ENCODE measurements at places on chromosomes 12 and 14.

DNA sequence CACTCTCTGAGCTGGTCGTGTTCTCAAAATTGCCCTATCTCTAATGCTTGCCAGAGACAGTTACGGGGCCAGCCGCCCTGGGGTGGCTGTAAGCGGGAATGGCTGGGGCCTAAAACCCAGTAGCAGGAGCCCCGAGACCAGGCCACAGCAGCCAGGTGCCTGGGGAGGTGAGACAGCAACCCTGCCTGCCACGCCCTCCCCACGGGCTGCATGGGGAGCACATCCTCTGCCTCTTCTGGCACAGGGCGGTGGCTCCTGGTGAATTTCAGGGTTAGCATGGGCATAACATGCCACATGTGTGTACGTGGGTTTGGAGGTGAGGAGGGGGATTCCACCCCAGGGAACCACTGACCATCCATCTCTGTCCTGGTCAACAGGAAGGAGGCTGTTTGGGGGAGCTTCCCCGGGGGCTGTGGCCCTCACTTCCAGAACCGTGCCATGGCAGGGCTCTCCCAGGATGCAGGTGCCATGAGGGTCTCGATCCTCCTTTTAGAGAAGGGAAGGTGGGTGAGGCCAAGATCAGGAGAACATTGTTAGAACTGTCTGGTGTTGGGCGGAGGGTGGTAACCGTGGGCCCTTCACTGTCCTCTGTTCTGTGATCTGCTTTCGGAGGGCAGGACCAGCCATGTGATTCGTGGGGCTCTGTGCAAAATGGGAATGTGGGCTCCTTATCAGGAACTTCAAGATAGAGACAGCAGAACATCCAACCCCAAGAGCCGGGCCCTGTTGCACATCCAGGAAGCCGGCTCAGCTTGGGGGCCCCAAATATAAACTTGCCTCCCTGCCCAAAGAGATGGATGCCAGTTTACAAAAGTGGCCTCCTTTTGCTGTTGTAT is 312.2 kb upstream of the DIO3 start:
- DNase-seq: no peak

DNA sequence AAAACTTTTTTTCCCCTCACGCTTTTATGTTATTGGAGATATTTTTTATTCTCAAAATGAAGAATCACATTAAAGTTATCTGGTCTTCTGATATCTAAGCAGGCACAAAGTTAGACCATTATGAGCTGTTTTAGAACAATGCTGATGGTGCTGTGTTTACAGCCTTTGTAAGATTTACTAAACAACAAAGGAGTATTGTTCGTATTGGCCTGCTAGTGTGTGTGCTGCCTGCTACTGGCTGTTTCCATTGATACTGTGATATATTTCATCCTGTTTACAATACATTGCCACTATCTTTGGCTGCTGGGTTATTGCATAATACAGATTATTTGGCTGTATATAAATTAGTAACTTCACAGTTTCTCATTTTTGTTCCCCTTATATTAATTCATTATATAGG is 220.8 kb downstream of the ITPR2 start:
- no peak for DNase-seq

- no peak for DNase-seq
Measured at GRCh38 chr12:124852911-124853427, 10.7 kb downstream of the SCARB1 start.

GRCh38 chr14:87152693-87153092 is 840.3 kb downstream of the GALC start:
- no peak for DNase-seq

DNA sequence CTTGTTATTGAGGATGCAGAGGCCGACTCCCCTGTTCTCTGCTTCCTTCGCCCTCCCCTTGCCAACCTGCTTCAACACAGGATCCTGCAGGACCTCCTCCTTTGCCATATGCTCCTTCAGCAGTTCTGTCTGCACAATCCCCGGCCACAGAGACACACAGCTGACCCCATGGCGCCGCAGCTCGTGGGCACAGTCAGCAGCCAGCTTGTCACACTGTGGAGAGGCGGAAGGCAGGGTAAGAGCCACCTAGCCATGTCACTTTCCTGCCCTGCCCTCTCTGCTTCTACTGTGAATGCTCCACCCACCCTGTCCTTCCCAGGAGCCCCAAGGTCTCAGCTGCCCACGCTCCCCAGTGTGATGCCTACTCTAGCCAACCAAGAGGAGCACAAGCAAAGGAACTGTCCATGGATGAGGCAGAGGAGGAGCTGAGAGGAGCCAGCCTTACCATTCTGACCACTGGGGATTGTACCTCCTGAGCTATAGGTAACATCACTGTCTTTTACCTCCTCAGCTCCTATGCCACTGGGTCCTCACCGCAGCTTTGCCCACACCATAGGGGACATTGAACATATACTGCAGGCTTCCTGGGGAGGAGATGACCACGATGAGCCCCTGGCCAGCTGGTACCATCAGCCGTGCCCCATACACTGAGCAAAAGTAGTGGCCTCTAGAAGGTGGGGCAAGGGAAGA is 7.3 kb downstream of the DHRS1 start:
- DNase-seq: no peak

GRCh38 chr14:55142466-55142865 is 13.4 kb downstream of the LGALS3 start:
- DNase-seq: no peak

DNA sequence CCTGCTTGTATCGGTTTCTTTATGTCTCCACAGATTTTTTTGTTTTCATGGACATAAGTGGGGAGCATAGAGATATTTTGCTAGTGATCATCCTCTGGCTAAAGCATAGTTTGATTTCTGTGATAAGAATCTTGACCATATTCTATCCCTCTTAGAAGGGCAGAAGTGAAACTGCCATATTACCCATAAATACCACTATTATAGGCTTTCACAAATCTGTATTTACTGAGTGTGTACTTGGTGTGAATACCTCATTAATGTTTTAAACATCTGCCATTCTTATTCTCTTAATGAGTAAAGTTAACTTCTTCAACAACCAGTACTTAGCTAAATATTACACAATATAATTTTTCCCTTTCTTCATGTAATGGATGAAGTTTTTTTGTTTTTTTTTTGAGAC is 16.1 kb downstream of the WNK1 start:
- no peak for DNase-seq

DNA sequence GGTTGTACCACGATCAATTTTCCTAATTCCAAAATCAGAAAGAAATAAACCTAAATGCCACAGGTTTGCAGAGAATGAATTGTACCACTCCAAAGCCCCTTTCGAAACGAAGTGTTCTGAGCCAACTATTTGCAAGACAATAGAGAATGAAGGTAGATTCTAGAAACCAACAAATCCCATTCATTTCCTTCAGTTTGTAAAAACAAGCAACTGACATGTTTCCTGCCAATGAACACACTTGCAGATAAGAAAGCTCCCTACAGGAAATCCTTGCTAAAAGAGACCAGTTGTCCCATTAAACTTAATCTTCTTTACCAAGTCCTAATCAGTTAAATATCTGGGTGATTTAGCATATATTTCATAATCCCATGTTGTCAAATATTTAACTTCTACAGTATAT is 198.4 kb upstream of the FOXN3 start:
- no peak for DNase-seq

GRCh38 chr12:11431486-11431885 is 36.1 kb upstream of the PRB2 start:
- DNase-seq: no peak

- no peak for DNase-seq
Measured at GRCh38 chr12:124603100-124603541, 35.7 kb upstream of the NCOR2 start.

DNA sequence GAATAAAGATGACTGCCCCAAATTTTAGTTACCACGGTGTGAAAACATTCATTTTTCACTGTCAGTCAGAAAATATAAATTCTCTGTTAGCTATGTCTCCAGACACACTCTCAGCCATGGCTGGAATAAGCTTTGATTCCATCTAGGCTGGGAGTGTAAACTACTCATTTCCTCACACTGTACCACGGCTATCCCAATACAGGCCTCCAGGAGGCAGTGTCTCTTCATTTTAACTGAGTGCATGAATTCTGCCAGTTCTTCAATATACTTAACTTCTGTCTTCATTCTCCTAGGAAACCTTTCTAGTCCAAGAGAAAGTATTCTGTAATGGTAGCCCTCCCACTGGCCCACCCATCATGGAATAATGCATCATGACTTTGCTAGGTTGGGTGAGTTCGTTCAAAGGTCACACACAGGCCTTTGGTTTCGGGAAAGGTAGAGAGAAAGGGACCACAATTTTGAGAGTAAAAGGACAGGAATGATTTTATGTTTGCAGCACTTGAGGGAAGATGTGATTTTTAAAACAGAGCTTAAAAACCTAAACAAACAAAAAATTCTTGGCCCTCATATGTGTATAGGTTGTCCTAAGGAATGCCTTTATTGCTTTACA is 381.1 kb downstream of the SEC23A start:
- DNase-seq: no peak

DNA sequence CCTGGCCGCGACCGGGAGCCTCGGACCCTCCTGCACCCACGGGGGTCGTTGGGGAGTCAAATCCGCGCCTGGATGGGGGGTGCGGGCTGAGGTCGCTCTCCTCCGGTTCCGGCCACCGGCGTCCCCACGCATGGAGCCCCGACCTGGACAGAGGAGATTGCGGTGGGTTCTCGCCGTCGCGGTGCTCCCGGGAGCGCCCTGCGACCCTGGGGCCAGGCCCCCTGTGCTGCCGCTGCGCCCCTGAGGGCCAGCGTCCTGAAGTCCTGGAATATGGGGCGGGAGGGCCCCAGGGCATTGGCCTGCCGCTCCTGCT is 345 bp downstream of the ASPG start:
- DNase-seq: no peak

DNA sequence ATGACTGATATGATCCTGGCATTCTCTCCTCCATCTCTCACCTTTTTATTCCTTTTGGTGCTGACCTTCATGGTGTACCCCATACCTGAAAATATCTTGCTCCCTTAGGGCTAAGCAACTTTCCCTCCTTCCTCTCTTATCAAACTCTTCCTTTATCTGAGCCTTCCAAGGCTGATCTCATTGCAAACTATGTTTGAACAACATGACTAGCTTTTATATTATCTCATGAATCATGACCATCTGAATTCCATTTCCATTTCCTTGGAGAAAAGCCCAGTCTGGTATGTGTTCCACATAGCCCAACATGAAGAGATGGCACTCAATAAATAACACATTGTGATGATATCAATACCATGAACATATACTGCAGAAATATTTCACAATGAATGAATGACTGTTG is 111.6 kb downstream of the TSPAN8 start:
- DNase-seq: no peak

DNA sequence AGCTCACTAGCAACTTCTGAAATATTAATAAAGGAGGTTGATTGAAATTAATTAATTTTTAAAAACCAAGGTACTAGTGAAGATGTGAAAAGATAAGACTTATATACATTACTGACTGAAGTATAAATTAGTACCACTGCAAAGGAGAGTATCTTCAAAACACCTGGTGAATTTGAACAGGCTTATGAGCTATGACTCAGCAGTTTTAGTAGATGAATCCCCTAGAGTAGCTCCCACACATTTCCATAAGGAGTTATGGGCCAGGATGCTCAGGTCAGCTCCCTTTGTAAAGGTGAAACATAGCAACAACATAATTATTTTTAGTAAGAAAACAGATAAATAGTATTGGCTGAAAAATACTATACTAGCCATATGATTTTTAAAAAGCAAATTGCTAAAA is 218.6 kb downstream of the SYT1 start:
- no peak for DNase-seq

DNA sequence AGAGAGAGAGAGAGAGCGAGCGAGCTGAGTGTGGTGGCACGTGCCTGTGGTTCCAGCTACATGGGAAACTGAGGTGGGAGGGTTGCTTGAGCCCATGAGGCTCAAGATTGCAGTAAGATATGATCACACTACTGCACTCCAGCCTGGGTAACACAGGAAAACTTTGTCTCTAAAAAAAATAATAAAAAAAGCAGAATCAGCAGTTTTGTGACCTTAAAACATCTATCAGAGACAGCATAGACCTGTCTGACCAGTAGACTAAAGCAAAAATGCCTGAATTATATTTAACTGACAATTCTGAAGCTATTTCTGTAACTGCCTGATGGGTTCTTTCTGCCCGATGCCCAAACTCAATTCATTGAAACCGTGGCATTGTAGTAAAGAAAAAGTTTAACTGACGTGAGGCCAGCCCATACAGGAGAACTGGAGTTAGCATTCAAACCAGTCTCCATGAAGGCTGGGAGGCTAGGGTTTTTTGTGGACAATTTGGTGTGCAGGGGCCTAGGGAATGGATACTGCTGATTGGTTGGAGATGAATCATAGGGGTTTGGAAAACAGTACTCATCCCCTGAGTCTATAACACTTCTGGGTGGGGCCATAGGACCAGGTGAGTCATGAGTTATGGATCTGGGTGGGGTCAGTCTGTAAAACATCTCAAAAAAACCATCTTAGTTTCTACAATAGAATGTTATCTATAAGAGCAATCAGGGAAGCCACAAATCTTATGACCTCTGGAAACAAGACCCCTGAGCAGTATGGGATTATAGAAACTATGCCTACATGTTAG is 8.0 kb upstream of the RASSF8 start:
- no peak for DNase-seq

DNA sequence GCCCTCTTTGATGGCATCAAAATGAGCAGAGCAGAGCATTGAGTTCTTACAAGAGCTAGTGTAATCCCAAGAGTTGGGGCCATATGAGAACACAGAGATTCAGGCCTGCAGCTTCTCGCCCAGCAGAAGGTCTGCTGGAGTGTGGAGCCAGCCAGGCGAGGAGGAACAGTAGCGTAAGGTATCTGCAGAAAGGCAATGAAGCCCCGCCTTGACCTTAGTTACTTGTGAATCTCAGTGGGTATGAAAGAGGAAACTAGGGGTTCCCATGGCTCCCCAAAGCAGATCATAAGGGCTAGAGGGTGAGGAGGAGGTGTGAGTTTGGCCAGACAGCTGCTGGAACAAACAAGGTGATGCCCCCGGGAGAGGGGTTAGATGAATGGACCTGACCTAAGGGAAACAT is 49.4 kb downstream of the SLC8A3 start:
- DNase-seq: no peak

DNA sequence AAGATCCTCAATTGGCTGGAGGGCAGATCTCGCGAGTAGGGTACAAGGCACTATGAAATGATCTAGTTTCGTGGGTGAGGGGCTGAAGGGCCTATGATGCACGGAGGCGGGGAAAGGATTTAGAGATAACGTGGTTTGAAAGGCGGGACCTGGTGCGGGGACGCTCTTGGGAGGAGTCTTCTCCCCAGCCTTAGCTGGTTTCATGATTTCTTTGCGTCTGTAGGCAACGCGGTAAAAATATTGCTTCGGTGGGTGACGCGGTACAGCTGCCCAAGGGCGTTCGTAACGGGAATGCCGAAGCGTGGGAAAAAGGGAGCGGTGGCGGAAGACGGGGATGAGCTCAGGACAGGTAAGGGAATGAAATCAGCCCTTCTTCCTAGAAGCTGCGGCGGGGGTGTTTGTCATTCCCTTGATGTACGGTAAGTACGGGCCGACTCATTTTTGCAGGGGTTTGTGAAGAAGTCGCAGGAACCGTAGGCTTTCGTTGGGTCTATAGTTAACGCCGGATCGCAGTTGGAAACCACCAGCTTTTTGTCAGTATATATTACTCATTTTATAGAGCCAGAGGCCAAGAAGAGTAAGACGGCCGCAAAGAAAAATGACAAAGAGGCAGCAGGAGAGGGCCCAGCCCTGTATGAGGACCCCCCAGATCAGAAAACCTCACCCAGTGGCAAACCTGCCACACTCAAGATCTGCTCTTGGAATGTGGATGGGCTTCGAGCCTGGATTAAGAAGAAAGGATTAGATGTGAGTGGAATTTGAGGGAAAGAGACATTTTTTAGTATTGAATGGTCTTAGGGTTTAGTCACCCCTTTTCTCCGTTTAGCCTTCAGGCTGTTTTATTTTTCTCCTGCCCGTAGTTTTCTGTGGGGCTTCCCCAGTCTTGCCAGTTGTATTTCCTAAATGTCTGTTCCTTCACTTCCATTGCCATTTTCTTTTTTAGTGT is 602 bp downstream of the APEX1 start:
- no peak for DNase-seq

Data from activated CD4-positive, alpha-beta T cell treated with anti-CD3 and anti-CD28 coated beads, Interleukin-2, amount 50 U/mL, for 24 hours (primary cell).